ELR (cell line): ENCODE measurements at places on chromosomes 2 and 18.
A peak's percentile ranks its signal among the peaks of the same experiment; 100 is the strongest.

- DNase-seq: no peak
These were observed 156.7 kb downstream of the KLHL29 start for GRCh38 chr2:23541503-23542229.

- no peak for DNase-seq
These were observed 153.3 kb downstream of the RAPGEF4 start for GRCh38 chr2:172888714-172889669.

- DNase-seq: peak; percentile 26
These were observed 15.7 kb downstream of the GPR35 start for GRCh38 chr2:240640939-240641338.

- no peak for DNase-seq
These were observed 7.2 kb downstream of the ACP1 start for GRCh38 chr2:271917-272316.

GRCh38 chr2:169159686-169160085 lies 90.3 kb downstream of the DHRS9 start:
- DNase-seq: peak; percentile 12

DNA sequence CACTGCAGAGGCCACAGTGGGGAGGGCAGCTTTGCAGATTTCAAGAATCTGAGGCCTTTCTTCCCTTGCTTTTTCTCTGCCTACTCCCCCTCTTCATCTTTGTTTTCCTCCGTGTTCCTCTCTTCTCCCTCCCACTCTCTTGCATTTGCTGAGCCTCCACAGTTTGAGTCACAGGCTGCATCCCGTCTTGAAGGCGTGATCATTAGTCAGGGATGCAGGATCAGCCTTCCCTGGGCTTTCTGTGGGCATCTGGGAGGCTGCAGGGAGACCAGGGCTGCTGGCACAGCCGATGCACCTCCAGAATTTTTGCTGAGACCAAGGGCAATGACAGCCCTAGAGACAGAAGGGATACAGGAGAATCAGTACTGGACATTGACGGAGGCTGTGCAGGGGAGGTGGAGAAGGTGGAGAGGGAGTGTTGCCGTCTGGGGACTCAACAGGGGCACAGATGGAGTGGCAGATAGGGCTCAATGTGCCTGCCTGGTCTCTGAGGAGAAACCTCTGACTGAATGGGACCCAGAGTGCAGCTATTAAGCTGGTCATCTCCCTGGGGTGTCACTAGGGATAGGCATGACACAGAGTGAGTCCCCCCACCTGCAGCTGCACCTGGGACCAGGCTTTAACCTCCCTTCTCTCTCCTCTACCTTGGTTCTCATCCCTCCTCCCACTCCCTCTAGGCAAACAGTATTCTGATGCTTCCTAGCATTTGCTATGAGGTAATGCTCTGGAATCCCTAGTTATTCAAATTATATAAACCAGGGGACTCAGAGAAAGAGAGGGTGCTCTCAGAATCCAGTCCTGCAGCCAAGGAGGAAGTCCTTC lies 29.0 kb upstream of the DNAJC27 start:
- peak; percentile 63 for DNase-seq

DNA sequence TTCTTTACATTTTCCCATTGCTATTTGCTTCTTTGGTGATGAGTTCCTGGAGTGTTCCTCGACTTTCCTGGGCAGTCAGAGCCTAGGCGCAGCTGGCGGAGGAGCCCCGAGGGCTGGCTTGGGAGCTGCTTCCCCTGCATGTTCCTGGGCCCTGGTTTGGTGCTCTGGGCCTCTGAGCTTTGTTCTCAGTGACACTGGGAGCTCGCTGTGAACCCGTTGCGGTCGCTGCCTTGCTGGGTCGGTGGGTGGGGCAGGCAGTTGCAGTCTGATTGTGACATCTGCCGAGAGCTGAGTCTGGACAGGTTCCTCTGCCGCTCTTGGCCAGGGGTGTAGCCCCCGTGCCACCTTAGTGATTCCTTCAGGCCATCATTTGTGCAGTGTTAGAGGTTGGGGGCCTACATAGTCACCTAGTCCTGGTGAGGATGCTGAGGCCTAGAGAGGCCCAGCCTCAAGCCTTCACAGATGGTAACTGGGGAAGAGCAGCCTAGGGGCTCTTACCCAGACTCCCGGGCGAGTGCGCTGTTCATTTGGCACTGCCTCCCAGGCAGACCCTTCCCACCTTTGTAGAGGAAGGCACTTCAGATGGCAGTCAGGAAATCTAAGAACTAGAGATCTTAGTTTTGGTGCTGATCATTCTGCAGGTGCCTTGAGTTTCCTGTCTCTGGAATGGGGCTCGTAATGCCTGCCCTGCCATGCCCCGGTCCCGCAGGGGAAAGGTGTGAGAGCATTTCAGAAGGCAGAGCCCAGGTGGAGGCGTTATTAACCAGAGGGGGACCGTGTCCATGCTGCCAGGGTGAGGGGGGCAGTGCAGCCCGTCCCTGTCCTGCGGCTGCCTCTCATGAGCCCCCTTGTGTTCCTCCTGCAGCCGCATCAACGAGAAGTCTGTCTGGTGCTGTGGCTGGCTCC lies 8.4 kb downstream of the ASB1 start:
- DNase-seq: peak; percentile 66

DNA sequence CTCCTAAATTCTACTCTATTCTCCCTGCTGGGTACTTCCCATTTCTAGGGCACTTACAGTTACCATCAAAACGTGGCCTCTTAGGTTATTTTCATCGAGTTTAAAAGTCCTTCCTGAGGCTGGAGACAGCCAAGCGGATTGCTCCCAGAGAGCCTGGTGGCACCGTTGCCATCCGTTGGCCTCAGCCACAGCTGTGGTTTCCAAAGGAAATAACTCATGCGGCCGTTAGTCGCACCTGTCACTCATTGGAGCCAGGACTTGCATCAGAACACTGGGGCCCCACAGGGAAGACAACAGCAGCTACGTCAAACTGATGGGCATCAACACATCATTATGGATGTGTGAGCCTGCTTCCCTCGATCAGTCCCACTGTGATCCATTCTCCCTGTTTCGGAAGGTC lies 453.4 kb downstream of the BCL11A start:
- DNase-seq: no peak

- DNase-seq: no peak
These were observed 55.6 kb downstream of the PKP4 start for GRCh38 chr2:158512323-158512722.

GRCh38 chr18:63591725-63592124 lies 4.6 kb downstream of the SERPINB13 start:
- peak; percentile 61 for DNase-seq

GRCh38 chr2:224442071-224442967 lies 40.4 kb upstream of the FAM124B start:
- peak; percentile 15 for DNase-seq

- no peak for DNase-seq
These were observed 41.3 kb downstream of the PLEKHA3 start for GRCh38 chr2:178521304-178522150.

DNA sequence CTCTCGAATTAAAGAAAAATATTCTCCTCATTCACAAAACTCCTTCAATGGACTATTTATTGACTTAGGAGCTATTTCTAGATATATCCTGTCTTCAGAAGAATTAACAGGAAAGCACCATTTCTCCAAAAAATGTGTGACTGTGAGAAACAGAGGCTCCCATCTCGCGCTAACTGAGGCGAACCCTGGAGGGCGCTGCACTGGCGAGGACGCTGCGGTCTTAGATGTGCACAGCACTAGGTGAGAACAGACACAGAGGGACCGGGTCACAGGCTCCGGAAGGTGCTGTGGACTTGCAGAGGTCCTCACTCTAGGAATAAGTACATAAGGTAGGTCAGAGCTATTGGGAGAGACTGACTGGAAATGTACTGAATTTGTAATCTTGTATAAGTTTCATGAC lies 229.7 kb upstream of the SLC35G4 start:
- no peak for DNase-seq

DNA sequence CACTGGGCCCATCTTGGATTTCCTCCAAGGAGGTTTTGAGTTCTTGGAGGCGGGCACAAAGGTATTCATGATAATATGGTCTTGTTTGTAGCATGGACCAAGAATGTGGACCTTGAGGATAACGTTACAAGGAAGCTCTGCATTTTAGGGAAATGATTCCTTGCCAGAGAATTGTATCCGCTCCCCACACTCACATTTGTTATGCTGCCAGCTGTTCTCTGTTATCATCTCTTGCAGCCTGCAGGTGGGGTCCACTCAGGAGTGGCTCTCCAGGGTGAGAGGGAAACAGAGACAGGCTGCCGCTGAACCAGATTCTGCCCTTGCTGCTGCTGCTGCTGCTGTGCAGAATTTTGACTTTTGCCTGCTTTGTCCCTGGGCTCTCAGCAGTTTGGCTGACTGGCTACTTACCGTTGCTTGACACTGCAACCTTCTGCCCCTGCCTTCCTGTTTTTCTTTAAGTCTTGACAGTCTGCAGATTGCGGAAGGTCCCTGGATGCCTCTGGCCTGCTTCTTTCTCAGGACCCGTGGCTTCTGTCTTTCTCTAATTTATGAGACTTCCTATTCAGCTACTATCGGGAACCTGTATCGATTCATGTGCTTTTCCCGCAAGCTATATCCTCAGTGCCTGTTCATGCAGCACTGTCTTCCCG lies 122.3 kb upstream of the DOCK10 start:
- no peak for DNase-seq

DNA sequence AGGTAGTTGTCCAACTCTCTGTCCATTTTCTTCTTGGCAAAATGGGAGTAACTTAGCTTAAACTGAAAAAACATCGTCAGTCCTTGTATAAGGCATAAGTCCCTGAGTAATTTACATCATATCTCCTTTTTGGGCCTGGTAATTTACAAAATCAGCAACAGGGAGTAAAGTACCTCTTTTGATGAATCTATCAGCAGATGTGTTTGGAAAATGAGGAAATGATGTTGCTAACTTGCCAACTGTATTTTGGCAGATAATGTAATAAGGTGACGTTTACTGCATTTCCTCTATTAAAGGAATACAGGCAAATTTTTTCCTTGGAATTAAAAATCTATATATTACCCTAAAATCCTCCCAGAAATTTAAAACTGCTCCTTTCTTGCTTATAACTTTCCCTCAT lies 29.2 kb downstream of the ANKRD44 start:
- DNase-seq: no peak

GRCh38 chr2:9057939-9058761 lies 54.7 kb upstream of the MBOAT2 start:
- DNase-seq: peak; percentile 75

- DNase-seq: no peak
These were observed 115.2 kb downstream of the MYO5B start for GRCh38 chr18:50079571-50080295.

GRCh38 chr2:64751286-64752260 lies 97.9 kb upstream of the SERTAD2 start:
- peak; percentile 98 for DNase-seq

DNA sequence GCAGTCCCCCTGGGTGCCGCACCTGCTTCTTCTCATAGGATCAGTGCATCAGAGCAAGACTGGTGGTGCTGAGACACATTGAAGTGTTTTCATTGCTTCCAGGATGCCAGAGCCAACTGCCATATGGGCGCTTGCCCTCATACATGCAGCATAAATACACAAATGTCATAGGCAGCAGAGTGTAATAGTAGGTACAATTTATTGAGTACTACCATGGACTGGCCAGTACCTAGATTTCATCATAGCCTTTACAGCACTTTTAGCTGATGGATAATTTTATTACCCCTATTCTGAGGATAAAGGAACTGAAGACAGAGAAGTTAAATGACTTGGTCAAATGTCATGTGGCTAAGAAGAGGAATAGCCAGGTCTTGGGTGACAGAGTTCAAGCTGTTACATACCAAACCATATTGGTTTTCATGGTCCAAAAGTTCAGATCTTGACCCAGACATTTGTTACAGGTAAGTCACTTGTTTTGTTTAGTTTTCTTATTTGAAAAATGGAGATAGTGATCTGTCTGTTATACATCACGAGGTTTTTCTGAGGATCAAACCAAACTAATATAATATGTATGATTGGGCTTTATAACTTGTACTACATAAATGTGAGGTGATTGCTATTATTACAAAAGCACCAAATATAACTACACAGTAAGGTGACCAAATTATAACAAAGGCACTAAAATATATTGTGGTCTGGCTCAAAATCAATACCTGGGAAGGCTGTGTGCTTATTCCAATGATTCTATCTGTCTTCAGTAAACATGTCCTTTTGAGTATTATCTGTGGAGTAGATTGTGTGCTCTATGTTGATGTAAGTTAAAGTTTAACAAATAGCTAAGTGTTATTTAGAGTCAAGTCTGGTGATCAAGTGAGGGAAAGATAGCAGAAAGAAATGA lies 151.9 kb upstream of the CYRIA start:
- no peak for DNase-seq

- no peak for DNase-seq
These were observed 14.5 kb downstream of the SDC1 start for GRCh38 chr2:20210462-20210861.

DNA sequence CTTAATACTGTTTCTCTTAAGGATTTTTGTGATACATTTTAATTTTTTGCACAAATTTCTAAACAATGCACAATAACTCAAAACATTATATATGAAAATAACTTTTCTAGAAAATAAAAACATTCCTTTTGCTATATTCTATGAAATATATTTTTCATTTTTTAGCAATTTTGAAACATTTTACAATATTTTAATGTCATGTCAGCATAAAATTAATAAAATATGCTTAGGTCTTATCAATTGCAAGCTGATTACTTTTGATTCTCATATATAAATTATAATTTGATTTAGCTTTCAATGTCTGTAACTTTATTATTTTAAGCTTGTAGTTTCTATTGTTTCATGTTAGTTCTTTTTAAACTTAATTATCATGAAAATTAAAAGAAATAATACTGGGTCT lies 898.7 kb downstream of the TMEM182 start:
- DNase-seq: no peak

- DNase-seq: no peak
These were observed 65.9 kb downstream of the AAK1 start for GRCh38 chr2:69577467-69578197.

DNA sequence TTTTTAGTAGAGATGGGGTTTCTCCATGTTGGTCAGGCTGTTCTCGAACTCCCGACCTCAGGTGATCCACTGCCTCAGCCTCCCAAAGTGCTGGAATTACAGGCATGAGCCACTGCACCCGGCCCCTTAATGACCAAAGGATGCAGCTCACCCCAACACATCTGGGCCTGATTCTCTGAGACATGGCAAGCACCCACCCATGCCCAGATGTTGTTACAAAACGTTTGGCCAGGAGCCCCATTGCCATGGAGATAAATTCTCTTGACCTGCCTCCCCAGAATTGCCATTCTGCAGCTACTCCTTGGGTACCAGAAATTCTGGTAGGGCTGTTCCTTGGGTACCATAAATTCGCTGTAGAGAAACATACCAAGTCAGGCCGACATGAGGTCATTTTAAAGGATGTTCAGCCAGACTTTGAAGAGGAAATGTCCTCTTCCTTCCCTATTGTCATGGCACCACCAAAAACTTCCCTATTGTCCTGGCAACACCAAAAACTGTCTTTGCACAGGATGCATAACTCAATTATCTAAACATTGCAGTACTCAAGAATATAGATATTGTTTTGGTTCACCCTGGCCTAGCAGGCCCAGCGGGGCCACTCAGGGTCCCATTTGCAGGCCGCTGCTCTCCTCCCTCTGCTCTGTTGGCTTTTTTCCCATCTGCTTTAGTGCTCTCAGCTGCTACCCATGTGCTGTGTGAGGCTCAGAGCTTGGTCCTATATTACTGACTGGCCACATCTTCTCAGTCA lies 160.9 kb upstream of the TTC39C start:
- no peak for DNase-seq

- DNase-seq: no peak
These were observed 61.9 kb downstream of the RRM2 start for GRCh38 chr2:10184421-10184820.
